AG20443 (cell line): ENCODE measurements at places on chromosomes 1 and 21.

DNA sequence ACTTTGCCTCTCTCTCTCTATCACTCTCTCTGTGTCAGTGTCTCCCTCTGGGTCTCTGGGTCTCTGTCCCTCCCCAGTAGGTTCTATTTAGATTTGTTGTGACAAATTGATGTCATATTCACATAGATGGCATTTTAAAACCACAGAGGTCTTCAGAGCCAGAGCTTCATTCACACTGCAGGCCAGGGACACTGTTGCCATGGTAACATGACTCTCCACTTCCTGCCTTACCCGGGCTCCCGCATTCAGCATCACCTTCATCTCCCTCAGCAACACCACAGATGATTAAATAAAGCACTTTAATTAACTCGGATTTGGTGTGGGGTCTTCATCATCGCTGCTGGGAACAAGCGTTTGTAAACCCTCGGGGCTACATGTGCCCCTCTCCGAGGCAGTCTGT, 132.6 kb downstream of the ETS2 start:
- peak; percentile 39 for DNase-seq

DNA sequence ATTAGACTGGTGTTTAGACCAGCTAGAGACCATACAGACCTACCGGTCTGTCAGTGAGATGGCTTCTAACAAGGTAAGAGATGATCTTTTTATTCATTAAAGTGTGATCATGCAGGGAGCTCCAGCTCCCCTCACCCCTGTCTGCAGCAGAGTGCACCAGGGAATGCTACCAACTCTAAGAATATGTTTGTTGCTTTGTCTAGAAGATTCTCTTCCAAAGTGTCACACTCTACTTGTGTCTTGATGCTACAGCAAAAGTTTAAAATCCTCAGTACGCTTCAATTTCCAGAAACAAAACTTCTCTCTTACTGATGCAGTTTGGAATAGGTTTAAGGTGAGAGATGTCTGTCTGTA, 201.4 kb upstream of the SGIP1 start:
- DNase-seq: no peak

DNA sequence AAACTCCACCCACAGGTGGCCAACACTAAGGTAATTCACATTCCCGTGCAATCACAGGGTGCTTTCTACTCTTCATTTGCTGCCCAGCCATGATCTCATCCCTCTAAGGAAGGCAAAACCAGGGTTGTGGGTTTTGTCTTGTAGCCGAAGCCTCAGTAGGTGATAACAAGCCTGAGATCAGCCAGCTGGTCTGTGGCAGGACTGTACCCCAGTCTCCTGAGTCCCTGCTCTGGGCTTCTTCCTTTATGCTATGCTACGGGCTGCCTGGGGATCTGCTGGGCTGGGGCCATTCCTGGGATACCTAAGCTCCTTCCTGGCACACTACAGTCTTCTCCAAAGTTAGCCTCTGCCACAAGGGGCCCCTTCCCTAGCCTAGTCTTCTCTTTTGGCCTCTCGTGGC, 9.8 kb downstream of the PPFIA4 start:
- no peak for DNase-seq

DNA sequence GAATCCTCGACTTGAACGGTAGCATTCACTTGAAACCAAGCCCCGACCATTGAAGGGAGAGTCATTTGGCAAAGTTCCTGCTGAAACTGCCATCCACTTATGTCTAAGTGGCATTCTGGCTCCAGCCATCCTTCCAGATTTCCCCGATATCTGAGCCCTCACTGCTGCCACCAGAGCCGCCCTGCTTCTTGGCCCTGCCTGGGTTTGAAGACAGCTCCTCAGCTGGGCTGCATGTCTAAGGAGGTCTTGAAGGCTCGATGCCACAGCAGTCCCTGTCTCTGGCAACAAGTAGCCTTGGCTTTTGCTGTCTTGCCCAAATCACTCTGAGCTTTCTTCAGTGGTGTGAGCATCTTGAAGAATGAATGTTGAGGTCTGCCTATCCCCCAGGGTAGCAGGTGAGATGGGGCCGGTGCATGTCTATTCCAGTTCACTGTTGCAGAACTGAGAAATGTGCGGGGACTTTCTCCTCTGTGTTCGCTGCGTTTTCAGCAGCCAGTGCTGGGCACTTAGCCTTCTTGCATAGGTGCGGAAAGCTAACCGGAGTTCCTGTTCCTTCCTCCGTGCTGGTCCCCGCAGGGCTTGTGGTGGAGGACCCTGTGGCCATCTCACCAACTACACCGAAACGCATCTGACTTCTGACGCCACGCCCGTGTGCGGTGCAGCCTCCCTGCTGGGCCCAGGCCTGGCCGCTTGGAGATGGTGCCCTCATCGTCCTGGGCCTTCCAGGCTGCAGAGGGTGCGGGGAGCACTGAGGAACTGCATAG, 29.2 kb downstream of the MAN1C1 start:
- no peak for DNase-seq

GRCh38 chr1:30745834-30746208, 11.8 kb downstream of the LAPTM5 start:
- no peak for DNase-seq

GRCh38 chr1:169426174-169426705, 1.0 kb downstream of the CCDC181 start:
- DNase-seq: no peak

DNA sequence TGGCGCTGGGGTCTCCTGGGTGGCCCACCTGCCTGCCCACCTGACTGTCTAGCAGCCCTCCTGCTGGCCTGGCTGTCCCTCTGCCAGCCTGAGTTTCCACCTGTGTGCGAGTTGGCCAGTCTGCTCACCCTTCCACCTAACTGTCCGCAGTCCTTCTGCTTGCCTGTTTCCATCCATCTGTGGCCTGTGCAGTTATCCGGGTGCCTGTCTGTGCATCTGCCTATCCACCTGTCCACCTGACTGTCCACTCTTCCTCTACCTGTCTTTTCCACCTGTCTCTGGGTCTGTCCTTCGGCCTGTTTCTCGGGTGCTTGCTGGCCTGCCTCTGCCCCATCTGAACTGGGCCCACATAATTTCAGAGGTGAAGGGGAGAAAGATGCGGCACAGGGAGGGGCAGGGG, 1.9 kb downstream of the KCNQ4 start:
- no peak for DNase-seq

- no peak for DNase-seq
Measured at GRCh38 chr1:151581921-151582320, 29.9 kb upstream of the SNX27 start.

- no peak for DNase-seq
Measured at GRCh38 chr1:223133306-223133823, 9.7 kb downstream of the TLR5 start.

- no peak for DNase-seq
Measured at GRCh38 chr1:214464445-214465287, 86.7 kb downstream of the PTPN14 start.

DNA sequence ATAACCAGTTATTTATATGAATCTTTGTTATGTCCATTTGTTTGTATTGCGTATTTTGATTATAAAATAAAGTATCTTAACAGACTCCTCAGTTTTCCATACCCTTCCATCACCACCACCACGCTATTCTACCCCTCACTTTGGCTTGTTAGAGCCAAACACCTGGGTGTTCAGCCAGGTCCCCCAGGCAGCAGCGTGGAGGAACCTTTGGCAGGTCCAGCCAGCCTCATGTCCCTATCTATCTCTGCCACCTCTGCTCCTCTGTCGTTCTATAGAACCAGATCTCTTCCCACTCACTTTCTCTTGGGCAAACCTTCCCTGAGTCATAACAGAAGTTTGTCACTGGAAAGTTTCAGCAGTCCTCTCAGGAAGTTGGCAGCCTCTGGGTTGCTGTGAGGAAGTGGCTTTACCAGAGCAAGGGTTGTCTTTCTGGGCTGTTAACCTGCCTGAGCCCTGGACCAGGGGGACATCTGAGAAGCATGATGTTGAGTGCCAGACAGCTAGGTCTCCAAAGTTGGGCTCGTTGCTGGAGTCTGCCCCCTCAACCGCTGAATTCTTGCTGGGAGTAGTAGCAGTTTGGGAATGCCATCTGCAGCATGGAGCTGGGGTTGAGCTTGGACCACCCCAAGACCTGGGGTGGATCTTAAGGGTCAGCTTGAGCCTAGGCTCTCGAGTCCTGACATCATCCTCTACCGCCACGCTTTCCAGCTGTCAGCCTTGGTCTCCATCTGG, 996 bp upstream of the SH3BGRL3 start:
- peak; percentile 58 for DNase-seq

DNA sequence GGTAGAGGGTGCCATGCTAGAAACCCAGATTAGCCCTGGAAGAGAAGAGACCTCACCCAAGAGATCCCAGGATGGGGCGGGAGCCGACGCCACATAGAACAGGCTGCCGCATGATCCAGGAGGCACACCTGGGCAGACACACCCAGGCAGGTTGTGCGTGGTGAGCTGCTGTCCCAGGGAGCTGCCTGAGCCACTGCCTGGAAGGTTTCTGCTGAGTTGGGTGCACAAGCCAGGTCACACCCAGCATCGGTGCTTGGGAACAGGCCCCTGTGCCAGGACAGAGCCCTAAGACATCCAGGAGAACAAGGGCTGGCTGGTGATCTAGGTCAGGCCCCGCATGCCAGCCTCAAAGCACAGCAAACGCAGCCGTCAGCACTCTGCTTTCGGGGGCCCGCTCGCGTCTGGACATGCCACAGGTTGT, 40.2 kb downstream of the CTNNBIP1 start:
- DNase-seq: no peak

DNA sequence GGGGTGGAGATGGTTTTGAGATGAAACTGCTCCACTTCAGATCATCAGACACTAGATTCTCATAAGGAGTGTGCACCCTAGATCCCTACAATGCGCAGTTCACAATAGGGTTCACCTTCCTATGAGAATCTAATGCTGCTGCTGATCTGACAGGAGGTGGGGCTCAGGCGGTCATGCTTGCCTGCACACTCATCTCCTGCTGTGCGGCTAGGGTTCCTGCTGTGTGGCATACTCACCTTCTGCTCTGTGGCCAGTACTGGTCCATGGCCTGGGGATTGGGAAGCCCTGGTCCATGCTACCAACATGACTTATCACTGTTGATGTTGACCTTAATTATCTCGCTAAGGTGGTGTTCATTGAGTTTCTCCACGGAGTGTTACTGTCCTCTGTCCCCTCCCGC, 144.5 kb downstream of the NAV1 start:
- DNase-seq: no peak

- no peak for DNase-seq
Measured at GRCh38 chr1:209845408-209845725, 17.6 kb downstream of the UTP25 start.

- no peak for DNase-seq
Measured at GRCh38 chr1:77036560-77036959, 169.3 kb downstream of the ST6GALNAC5 start.

- DNase-seq: peak; percentile 22
Measured at GRCh38 chr1:150696590-150696989, 364 bp downstream of the GOLPH3L start.

DNA sequence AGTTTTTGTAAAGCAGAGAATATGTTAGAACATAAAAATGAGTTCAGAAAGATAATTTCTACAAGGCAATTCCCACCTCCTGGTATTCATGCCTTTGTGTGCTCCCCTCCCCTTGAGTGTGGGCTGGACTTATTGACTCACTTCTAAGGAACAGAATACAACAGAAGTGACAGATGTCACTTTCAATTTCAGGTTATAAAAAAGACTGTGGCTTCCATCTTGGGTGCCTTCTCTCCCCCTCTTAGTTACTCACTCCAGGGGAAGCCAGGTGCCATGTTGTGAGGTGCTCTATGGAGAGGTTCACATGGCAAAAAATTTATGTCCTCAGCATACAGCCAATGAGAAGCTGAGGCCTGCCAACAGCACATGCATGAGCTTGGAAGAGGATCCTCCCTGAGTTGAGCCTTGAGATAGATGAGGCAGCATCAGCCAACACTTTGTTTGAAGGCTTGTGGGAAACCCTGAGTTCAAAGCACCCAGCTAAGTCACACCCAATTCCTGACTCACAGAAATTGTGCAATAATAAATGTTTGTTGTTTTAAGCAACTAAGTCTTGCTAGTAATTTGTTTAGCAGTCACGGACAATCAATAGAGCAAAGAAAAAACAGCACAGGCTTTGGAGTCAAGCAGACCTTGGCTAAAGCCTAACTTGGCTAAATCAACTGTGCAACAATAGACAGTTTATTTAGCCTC, 73.5 kb upstream of the NGF start:
- DNase-seq: peak; percentile 58

GRCh38 chr1:222090103-222090502, 348.2 kb upstream of the DUSP10 start:
- peak; percentile 30 for DNase-seq

DNA sequence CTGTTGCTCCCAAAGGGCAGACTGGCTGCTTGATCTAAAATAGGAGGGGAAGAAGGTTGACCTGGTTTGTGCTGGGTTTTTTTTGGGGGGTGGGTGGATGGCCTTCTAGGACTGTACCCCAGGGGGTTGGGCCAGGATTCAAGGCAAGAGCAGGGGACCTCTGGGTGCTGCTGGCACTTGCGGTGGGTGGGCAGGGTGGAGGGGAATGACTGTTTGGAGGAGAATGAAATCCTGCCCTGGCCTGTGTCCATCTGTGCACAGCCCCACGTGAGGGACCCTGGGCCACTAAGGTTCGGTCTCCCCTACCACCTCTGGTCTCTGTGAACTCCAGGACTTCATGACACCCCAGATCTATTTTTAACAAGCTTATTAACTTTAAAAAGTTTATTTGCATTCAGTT, 414.2 kb downstream of the PTPRU start:
- DNase-seq: no peak

DNA sequence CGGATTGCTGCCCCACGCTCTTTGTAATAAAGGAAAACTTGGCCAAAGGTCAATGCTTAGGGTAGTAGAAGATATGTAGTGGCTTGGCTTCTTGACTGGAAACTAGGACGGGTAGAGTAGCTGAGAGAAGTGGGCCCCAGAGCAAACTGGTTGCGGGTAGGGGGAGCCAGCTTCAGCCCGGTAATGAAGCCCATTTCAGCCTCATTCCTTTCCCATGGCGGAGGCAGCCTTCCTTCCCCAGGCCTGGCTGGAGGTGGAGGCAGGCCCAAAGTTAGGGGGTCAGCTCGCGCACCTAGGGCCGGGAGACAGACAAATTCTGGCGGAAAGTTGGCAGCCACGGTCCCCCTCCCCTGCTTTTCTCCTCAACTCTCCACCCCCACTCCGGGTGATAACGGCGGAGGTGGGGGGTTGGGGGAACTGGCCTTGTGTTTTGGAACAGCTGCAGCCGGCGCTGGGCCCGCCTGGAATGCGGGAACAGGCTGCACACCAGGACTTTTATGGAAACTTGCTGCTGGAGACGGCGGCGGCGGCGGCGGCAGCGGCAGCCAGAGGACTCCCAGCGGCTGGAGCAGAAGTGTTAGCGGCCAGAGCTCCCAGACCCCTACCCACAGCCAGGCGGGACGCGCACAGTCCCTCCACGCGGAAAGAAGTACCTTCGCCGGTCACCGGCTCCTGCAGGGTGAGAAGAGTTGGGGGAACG, at the start of gene NEXN:
NEXN (plus strand) TSS at position 544 of the 700 bp plus-strand sequence. CDS start 27,483 bp downstream, outside the sequence.
- peak; percentile 87 for DNase-seq

- DNase-seq: no peak
Measured at GRCh38 chr1:153684892-153685291, 6.4 kb downstream of the NPR1 start.

GRCh38 chr1:169312084-169312954, 55.3 kb downstream of the NME7 start:
- DNase-seq: peak; percentile 82

- no peak for DNase-seq
Measured at GRCh38 chr1:153919876-153920852, 2.6 kb downstream of the GATAD2B start.

GRCh38 chr21:31707499-31707898, 24.4 kb downstream of the SCAF4 start:
- no peak for DNase-seq
